ENCODE measurements at places on chromosomes 13 and 19.

- DNase-seq: no peak
These were observed 23.3 kb upstream of the ZNF99 start for GRCh38 chr19:22807061-22807835.

DNA sequence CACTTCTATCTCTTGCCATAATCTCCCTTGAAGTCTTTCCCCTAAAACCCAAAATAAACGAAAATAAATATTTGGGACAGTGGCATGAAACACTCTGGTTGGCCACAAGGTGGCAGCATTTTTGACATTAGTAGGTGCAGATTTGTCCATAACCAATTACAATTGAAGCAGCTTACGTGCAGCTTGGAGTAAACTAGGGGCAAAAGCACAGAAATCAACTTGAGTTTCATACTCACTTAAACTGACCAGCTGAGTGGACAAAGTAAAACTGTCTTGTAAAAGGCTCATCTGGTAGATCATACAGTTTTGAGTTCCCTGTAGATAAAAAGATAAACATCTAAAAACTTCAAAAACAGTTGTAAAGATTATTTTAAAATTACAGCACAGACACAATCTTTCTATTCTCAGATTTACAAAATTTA is 18.8 kb downstream of the PDCD5 start:
- DNase-seq: peak; percentile 71

GRCh38 chr19:39840492-39840891 is 5.7 kb downstream of the FBL start:
- DNase-seq: no peak

DNA sequence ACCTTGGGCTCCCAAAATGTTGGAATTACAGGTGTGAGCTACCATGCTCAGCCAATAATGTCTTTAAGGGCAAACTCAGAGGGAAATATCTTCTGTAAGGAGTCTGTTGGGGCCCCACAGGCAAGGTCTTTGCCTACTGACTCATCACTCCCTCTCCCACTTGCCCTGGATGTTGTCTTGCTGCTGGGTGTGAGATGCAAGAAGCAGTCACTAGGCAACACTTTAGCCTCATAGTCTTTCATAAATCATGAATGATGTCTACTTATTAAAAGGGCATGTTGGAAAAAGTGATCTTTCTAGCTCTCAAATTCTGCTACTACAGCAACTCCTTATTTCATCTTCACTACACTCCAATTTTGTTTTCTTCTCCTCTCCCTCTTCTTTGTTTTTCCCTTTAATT is 34.6 kb upstream of the SLC10A2 start:
- no peak for DNase-seq

GRCh38 chr13:19957320-19958154 is 990 bp upstream of the ZMYM2 start:
- peak; percentile 84 for DNase-seq

DNA sequence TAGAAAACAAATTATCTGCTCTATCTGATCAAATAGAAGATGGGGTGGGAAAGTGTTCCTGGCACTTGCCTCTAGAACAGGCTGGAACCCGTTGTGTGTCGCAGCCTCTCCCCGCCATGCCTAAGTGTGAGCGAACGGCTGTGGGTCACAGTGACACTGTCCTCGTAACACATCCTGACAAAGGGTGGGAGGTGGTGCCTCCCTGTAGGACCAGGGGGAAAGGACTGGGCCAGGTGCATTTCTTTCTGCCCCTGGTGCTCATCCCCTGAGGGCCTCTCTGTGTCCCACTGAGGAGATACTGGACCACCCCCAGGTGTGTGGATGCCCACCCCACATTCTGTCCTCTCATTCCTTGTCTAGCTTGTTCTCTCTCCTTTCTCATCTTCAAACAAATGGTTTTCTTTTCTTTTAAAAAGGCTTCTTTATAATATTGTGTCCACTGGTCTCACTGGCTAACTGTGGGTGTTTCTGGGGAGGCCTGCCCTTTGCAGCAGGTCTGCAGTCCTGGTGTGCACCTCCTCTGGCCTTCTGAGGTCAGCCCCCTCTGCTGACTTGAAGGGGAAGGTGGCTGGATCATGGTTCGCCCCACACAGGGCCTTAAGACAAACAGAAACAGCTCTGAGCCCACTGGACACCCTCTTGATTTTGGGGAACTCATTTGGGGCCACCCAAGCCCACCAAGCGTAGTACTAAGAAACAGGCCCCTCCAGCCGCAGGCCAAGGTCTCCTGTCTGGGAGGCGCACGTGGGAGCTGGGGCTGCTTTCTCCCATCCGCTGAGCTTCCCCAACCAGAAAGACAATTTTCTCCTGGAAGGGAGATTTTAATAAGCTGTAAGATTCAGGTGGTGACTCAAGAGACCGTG is 152.5 kb upstream of the SOX1 start:
- DNase-seq: no peak

- peak; percentile 24 for DNase-seq
These were observed 131.8 kb upstream of the WASF3 start for GRCh38 chr13:26425443-26426358.

GRCh38 chr19:58001895-58002369 is 688 bp downstream of the ZNF606 start:
- DNase-seq: no peak

DNA sequence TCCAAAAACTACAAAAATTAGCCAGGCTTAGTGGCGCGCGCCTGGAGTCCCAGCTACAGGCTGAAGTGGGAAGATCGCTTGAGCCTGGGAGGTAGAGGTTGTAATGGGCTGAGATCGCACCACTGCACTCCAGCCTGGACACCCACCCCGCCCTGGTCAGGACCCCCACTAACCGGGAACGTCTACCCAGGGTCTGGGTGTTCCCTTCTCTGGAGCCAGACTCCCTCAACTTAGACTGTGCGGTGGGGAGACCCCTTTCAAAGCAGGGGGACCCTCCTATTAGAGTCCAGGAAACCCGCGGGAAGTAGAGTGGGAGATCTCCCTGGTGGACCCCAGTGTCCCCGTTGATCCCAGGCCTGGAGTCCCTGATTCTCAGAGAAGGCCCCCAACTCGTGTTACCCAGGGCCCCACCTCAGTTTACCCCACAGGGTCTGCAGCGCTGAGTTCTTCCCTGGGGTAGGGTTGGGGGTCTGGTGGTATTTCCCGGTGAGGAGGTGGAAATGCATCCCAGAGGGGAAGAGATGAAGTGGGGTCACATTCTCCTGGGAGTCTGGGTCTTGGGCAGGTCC is 6.1 kb upstream of the ARRDC2 start:
- DNase-seq: no peak

DNA sequence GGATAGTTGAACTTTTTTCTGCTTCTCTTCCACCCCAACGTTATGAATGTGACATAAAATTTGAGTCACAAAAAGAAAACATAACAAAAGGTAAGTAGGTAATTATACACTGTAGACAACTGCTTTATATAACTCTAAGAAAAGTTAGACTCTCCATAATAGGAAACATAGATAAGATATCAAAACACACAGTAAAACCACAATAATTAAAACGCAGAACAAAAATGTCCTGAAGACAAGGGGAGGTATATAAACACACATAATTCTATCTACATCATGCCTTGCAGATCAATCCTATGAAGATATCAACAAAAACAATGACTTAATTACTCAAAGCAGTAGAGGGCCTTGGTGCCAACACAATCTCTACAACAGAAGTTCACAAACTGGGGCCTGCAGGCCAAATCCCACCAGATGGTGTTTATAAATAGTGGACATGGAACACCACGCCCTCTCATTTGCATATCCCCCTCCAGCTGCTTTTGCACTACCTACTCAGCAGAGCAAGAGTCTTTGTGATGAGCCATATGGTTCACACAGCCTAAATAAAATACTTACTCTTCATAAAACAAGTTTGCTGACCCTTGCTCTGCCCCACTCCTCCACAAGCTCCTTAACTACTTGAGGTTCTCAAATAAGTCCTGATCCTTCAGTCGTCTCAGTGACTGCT is 254.7 kb downstream of the KLF12 start:
- DNase-seq: no peak

DNA sequence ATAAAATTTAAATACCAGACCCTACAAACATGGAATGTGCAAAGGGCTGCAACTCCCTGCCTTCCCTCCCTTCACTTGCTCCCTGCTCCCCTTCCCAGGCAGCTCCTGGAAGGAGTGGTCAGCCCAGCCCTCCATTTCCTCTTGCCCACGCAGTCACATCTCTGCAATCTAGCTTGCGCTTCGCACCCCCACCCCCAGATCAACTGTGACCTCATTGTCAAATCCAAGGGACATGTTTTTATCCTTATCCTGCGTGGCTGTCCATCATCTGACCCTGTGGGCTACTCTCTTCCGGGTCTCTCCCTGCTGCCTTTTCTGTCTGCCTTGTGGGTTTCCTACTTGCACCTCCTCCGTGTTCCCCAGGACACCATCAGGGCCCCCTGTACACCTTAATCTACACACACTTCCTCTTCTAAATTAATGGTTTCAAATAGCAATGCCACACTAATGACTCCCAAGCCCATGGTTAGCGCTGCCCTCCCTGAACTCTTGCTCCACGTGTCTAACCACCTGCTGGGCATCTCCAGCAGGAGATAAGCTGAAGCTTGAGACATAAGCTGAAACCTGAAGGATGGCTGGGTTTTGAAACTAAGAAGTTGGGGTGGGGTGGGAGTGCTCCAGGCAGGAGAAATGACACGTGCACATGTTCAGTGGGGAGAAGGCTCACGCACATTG is 118.3 kb downstream of the USP12 start:
- DNase-seq: no peak

GRCh38 chr13:80901111-80901510 is 560.2 kb upstream of the SPRY2 start:
- DNase-seq: peak; percentile 13

GRCh38 chr13:100100115-100100879 is 11.4 kb downstream of the PCCA start:
- DNase-seq: peak; percentile 91

DNA sequence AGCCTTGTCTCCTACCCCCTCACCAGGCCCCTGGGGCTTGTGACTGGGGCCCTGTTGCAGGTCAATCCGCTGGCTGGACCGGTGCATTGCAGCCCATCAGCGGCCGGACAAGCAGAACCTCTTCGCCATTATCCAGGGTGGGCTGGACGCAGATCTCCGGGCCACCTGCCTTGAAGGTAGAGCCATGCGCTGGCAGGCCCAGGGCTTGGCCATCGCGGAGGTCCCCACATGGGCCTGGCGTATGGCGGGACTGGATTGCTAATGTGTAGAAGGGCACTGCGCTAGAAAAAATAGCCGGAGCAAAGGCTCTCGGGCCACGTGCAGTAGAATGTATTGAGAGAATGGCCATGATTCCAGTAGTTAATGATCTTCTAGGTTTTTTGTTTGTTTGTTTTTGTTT is 6.2 kb downstream of the QTRT1 start:
- no peak for DNase-seq

GRCh38 chr19:10637894-10638293 is 12.5 kb downstream of the SLC44A2 start:
- no peak for DNase-seq

GRCh38 chr13:23763318-23763717 is 125.9 kb downstream of the MIPEP start:
- no peak for DNase-seq

Data from astrocyte of the hippocampus (primary cell).